ENCODE measurements at places on chromosomes 3 and 15.

DNA sequence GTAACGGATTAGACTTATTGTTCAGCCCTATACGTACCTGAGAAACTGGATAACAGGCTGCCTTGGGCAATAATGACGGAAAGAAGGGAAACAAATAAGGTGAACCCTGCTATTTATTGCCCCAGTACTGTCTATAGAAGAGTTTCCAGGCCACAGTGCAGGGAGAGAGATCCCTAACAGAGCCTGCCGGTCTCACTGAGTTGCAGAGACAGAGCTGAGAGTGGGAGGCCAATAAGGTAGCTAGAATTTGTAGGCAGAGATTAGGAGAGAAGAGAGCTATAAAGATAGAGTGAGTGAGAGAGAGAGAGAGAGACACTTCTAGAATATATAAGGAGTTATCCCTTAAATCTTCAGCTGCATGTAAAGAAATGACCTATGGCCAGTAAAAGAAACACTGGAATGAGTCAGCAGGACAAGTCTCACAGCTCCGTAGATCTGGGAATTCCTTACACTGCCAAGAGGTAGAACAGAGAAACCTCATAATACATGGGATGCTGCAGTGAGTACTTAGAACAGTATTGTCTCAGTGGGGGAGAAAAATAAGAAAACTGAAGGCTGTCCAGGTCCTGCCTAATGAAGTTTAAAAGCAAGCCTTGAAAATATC is 51.8 kb downstream of the ST3GAL6 start:
- peak; percentile 35 for DNase-seq
- H3K27ac ChIP-seq: peak overlapping the region; percentile 12
- H3K4me1 ChIP-seq: no peaks in the 10 kb centered on the region
- H3K36me3 ChIP-seq: no peaks in the 10 kb centered on the region
- H3K27me3 ChIP-seq: no peaks in the 10 kb centered on the region

GRCh38 chr3:4071481-4072184 is 231.5 kb upstream of the SETMAR start:
- H3K27ac ChIP-seq: no peak overlapping the region
- H3K36me3 ChIP-seq: no peaks in the 10 kb centered on the region
- H3K4me3 ChIP-seq: no peak overlapping the region
- H3K27me3 ChIP-seq: no peaks in the 10 kb centered on the region
- DNase-seq: peak; percentile 37

DNA sequence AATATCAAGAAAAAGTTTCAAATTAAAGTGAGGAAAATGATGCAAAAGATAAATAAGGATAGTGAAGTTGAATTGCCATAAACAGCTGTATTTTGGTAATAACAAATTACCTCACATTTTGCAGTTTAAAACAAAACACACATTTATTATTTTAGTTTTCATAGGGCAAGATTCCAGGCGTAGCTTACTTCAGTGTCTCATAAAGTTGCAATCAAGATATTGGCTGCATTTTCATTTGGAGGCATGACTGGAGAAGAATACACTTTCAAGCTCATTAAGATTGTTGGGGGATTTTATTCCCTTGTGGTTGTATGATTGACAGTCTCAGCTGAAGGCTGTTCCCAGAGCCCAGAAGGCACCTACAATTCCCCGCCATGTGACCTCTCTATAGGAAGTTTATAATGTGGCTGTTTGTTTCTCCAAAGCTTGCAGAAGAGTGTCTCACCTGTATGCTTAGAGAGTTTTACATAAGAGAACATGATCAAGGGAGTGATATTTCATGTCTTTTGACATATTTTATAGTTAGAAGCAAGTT is 151.4 kb downstream of the OTOL1 start:
- H3K36me3 ChIP-seq: no peaks in the 10 kb centered on the region
- no peak overlapping the region for H3K27ac ChIP-seq
- H3K4me1 ChIP-seq: peaks cover 11% of the 10 kb centered on the region
- no peak for DNase-seq
- no peaks in the 10 kb centered on the region for H3K27me3 ChIP-seq

DNA sequence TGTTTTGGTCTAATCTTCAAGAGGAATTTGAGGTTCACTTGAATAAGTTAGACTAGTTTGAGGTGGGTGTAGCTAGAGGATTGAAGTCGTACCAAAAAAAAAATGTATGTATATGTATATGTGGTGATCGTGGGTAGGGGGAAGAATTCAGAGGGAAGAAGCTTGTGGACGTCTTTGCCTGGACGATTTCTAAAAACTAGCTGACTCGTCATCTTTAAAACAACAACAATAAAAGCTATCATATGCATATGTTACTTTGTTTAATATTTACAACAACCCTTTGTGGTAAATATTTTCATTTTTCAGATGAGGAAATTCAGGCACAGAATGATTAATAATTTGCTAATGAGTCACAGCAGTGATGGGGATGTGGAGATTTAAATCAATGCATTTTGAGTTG is 18.1 kb downstream of the RNF111 start:
- no peak overlapping the region for H3K4me3 ChIP-seq
- no peaks in the 10 kb centered on the region for H3K27me3 ChIP-seq
- no peak for DNase-seq
- H3K27ac ChIP-seq: no peak overlapping the region

GRCh38 chr3:135451037-135451785 is 514.3 kb upstream of the PPP2R3A start:
- no peaks in the 10 kb centered on the region for H3K4me1 ChIP-seq
- no peak overlapping the region for H3K4me3 ChIP-seq
- DNase-seq: no peak

GRCh38 chr15:61282661-61283060 is 53.6 kb upstream of the RORA start:
- H3K27me3 ChIP-seq: no peaks in the 10 kb centered on the region
- H3K4me1 ChIP-seq: no peaks in the 10 kb centered on the region
- no peak overlapping the region for H3K27ac ChIP-seq
- H3K4me3 ChIP-seq: no peak overlapping the region

GRCh38 chr3:42120866-42121265 is 29.7 kb downstream of the TRAK1 start:
- no peak for DNase-seq
- no peaks in the 10 kb centered on the region for H3K27me3 ChIP-seq
- H3K36me3 ChIP-seq: no peaks in the 10 kb centered on the region
- no peaks in the 10 kb centered on the region for H3K4me1 ChIP-seq
- H3K27ac ChIP-seq: no peak overlapping the region

Data from hepatocyte (in vitro differentiated cells).